ENCODE measurements at places on chromosomes 12 and 14.

DNA sequence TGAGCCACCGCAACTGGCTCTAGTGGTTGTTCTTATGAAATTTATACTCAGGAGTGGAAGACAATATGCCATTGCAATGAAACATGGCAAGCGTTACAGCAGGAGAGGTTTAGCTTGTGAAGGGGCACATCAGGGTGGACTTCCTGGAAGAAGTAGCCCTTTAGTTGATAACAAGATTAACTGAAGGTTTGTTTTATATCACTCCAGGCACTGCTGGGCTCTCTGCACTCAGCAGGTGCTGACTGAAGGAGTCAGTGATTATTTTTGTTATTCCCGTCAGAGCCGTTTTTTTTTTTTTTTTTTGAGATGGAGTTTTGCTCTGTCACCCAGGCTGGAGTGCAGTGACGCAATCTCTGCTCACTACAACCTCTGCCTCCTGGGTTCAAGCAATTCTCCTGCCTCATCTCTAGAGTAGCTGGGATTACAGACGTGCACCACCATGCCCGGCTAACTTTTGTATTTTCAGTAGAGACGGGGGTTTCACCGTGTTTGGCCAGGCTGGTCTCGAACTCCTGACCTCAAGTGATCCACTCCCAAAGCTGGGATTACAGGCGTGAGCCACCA, 17.6 kb upstream of the GPR68 start:
- DNase-seq, result no peak

DNA sequence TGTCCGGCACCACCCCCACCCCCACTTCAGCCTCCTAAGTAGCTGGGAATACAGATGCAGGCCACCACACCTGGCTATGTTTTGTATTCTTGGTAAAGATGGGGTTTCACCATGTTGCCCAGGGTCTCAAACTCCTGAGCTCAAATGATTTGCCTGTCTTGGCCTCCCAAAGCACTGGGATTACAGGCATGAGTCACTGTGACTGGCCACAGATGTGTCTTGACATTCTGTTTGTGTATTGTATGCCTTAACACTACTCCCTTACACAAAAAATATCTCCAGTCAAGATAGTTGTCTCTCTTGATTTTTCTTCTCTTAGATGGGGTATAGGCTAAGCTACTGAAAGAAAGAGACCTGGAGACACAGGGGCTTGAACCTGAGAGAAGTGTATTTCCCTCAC, 17.6 kb downstream of the CLEC14A start:
- no peak for DNase-seq

GRCh38 chr12:126147321-126147720, 1082.1 kb downstream of the AACS start:
- DNase-seq, result no peak

DNA sequence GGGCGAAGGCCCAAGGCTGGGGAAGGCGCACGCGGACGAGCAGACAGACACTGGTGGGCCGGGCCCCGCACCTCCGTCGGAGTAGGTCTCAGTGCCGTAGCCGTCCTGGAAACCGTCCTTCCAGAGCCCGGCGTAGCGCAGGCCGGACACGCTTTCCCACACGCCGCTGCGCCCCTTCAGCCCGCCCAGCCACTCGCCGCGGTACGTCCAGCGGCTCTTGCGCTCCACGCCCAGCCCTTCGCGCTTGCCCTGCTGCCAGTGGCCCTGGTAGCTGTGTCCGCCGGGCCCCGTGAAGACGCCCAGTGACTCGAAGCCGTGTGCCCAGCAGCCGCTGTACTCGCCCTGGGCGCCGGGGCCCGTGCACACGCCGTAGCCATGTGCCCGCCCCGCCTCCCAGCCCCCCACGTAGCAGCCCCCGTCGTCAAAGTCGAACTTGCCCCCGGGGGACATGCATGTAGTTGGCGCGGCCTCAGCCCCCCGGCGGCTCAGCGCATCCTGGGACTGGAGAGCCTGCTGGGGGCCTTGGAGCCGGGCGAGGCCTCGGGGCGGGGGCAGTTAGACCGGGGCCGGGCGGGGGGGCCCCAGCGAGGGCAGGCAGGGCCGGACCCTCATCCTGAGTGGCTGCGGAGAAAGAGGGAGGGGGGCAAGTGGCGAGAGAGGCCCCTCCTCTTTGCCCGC, 1.4 kb downstream of the JPH4 start:
- no peak for DNase-seq

DNA sequence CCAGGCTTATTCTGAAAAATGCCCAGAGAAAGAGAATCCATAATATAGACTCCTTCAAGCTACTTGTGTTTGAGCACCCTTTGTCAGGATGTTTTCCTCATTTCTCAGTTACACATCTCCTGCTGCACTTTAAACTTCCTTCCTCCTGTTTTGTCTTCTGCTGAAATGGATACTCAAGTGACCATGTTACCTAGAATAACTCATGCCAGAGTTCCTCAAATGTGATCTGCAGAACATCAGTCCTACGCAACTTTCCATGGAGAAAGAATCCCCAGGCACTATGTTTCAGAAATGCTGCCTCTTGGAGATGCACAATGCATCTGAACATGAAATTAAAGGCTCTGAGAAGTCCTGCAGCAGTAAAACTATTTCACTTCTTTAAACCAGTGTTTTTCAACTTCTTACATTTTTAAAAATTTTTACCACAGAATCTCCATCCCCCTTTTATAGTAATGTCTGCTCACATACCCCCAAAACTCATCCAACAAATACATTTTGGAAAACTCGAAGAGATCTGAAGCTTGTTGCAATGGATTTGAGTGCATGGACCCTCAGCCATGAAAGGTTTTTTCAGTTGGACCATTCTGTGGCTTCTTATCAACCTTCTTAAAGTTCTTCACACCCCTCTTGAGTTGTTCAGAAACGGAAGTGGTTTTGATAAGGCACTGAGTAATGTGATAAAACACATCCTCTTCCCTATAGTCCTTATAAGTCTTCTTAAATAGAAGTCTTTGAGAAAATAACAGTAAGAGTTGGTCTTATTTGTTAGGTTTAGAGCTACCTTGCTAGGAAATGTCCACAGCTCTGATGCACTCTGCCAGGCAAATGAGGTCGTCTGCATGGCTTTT, 84.5 kb upstream of the KCNA1 start:
- no peak for DNase-seq

DNA sequence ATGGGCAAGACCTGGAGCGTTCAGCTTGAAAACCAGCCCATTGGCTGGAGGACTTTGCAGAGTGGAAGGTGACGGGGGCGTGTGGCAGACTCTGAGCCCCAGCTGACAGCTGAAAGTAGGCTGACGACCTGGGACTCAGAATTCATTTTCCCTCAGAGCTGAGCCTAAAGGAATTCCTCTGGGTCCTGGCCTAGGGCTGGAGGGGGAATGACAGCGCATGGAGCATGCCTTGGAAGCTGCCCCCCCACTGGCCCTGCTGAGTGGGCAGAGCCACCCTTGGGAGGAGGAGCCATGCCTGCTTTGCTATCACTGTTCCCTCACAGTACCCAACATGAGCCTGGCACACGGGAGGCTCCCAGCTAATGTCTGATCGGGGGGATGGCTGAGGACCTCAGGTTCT, 25.4 kb upstream of the SMOC1 start:
- DNase-seq, result no peak

DNA sequence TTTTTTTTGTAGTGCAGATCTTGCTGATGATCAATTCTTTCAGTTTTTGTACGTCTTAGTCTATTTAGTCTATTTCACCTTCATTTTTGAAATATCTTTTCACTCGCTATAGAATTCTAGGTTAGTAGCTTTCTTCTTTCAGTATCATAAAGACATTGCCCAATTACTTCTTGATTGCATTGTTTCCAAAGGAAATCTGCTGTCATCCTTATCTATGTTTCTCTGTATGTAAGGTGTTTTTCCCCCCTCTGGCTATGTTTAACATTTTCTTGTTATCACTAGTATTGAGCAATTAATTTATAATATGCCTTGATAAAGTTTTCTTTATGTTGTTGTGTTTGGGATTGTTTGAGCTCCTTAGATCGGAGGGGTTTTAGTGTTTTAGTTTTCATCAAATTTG, 171.9 kb downstream of the BMP4 start:
- no peak for DNase-seq

GRCh38 chr12:107684029-107684795, 1.4 kb upstream of the PWP1 start:
- no peak for DNase-seq

DNA sequence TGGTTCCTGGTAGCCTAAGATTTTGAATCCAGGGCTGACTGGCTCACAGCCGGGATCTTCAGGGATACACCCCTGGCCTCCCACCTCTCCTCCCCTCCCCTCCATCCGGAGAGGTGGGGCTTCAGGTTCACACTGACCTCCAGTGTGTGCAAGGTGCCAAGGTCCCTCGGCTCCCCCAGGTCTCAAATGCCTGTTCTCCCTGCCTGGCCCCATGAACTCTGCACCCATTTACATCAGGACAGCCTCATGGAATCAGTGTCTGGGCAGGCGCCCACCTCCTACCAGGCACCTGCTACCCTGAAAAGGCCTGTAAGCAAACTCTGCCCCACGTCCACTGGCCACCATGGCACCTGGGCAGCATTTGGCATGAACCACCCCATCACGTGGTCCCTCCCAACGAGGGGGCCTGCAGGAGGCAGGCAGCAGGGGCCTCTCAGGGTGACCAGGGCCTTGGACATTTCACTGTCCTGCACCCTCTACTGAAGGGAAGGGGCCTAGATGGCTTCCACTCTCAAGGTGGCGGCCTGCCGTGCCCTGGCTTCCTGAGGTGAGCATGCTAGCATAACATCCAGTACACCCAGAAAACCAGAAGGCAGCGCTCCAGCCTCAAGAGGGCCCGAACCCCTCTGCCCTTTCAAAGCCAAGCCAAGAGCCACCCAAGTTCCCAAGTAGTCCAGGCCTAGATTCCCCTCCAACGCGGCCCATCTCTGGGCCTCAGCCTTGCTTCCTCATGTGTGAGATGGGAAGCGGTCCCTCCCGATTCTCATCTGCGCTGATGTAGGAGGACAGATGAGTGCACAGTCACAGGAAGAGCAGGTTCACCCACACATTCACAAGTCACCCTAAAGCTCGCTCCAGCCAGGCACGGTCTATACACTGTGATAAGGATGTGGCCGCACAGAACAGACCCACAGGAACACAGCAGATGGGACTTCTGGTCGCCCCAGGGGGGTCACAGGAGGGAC, 37.3 kb downstream of the CCDC85C start:
- no peak for DNase-seq

- no peak for DNase-seq
Observed at GRCh38 chr12:15404485-15404884, 82.2 kb downstream of the PTPRO start.

DNA sequence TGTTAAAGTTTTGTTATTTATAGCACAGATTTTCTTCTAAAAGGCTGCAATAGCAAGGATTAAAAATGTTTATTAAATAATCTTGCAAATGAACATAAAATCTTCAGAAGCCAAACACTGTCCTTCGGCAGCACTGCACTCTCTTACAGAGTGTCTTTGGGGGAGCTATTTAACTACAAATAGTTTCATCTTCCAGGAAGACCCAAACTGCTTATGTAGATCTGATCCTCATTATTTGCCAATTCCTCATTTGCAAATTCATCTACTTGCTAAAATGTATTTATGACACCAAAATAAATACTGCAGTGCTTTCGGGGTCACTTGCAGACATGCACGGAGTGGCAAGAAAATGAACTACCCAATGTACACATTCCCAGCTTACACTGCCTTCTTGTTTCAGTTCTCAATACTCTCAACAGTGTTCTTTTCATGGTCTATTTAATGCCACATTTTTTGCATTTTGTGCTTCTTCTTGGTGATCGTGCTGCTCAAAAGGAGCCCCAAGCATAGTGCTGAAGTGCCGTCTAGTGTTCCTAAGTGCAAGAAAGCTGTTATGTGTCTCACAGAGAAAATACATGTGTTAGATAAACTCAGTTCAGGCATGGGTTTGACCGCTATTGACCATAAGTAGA, 128.1 kb downstream of the PRKD1 start:
- DNase-seq, result no peak

GRCh38 chr12:5210179-5210922, 166.7 kb downstream of the KCNA5 start:
- no peak for DNase-seq

DNA sequence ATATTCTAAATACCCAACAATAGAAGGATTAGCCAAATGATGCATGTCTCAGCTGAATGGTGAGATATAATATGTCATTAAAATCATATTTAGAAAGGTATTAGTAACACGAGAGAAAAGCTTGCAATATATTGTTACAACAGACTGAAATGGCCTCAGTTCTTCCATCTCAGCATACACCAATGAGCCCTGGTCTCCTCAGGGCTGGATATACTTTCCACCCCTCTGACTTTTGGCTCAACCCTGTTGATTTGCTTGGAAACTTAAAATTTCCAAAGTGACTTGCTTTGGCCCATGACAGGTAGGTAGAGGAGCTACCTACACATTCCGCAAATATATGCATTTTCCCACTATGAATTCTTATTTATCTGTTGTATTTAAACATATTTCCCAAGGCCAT, 908.1 kb upstream of the TMEM132C start:
- DNase-seq, result no peak

GRCh38 chr12:116647813-116648212, 88.6 kb downstream of the MAP1LC3B2 start:
- no peak for DNase-seq

- DNase-seq, result no peak
Observed at GRCh38 chr12:111643427-111643826, 42.3 kb downstream of the BRAP start.

DNA sequence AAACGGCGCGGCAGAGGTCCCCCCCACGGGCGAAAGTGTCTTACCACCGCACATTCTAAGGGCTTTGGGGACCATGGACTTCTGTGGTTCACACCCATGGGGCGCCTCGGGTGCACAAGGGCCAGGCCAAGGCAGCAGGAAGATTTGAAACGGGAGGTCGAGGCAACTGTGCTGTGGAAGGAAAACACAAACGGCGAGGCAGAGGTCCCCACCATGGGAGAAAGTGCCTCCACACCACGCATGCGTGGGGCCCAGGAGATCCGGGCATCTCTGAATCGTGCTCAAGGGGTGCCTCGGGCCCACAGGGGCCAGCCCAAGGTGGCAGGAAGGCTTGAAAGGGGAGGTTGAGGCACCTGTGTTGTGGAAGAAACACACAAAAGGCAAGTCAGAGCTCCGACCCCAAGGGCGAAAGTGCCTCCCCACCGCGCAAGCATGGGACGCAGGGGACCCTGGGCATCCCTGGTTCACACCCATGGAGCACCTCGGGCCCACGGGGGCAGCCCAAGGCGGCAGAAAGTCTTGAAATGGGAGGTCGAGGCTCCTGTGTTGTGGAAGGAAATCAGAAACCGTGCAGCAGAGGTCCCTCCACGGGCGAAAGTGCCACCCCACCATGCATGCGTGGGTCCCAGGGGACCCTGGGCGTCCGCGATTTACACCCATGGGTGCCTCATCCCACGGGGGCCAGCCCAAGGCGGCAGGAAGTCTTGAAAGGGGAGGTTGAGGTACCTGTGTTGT, 371.0 kb downstream of the ALG10 start:
- DNase-seq, result peak; percentile 12

DNA sequence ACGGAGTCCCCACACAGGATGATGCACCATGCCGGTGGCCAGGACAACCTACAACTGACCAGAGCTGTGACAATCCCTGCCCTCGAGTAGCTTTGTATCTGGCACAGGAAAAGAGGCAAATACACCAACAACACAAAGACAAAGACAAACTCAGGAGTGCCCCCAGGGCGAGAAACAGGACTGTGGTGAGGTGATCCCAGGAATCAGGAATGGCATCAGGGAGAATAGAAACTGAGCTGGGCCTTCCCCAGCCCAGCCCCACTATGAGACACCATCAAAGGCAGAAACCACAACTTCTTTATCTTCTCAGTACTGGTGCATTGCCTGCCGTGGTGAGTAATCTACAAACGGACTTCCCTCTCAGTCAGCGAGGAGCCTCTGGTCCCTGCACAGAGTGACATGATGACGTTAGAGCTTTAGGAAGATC, 157.7 kb downstream of the TTC7B start:
- no peak for DNase-seq

- DNase-seq, result no peak
Observed at GRCh38 chr14:22991852-22992251, 9.5 kb upstream of the AJUBA start.

All from left ventricle myocardium superior (tissue), 1 donor.